ENCODE measurements at places on chromosomes 16 and 17.

GRCh38 chr17:35797370-35797769, 1.9 kb upstream of the MMP28 start:
- no peak for ATAC-seq

GRCh38 chr16:84914273-84914672, 94.5 kb downstream of the CRISPLD2 start:
- no peak for ATAC-seq

GRCh38 chr16:77434530-77435271, at the start of gene ADAMTS18:
Gene ADAMTS18, minus strand, starts transcription at chr16:77435034. Its CDS starts 339 bp downstream, at chr16:77434695.
- no peak for ATAC-seq

- ATAC-seq, result peak; percentile 76
Observed at GRCh38 chr17:35795007-35795870, at the start of gene MMP28. Gene MMP28, minus strand, starts transcription at chr17:35795641. Its CDS starts 264 bp downstream, at chr17:35795377.

DNA sequence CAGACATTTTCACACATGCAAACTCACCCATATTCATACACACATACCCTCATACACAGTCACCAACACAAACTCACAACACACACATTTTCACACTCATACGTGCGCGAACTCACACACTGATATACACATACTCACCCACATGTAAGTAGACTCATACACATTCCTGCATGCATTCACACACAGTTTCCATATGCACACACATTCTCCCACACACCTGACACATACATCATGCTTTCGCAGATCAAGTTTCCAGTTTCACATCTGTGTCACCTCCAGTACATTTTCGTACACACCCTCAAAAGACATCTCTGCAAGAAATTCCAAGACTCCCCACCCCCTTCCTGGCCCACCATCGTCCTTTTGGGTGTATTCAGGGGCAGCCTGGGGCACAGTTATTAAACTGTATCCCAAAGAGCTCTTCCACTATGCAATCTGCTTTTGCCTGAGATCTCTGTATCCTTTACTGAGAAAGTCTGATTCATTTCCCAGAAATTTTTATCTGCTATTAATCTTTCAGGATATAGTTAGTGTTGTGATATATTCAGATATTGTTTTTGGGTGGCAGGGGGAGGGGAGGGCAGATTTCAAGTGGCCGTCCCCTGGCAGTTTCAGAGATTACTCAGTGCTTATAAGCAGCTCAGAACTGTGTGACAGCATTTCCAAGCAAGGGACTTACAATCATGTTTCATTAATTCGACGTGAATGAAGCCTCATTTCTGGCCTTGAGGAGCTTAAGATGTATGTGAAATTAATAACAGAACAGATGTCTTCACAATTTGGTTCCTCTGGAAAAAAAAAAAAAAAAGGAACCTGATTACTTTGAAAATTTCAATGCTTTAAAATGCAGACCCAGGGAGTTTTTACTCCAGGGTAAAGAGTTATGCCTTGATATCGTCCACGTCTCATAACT, 35.3 kb upstream of the MMP2 start:
- no peak for ATAC-seq

All from activated CD4-positive, CD25-positive, alpha-beta regulatory T cell treated with anti-CD3 and anti-CD28 coated beads, Interleukin-2, amount 50 U/mL, for 24 hours (primary cell).